ENCODE measurements at places on chromosomes 1 and 21.
A peak's percentile ranks its signal among the peaks of the same experiment; 100 is the strongest.

DNA sequence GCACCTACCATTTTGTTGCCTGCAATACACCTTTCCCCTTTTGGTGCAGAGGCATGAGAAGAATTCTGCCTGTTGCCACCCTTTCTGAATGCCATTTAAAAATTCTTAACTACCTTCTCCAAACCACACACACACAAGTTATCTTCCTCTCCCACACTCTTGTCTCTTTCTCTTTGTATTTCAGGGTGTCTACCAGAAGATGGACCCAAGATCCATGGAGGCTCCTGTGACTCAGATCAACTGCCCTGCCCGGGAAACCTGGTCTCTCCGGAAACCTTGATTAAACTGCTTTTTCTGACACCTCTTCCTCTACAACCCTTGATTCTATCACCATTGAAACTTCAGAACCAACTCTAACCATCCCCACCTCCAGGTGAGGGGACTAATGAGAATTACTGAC, 2.4 kb upstream of the TARS2 start:
- no peak for DNase-seq

DNA sequence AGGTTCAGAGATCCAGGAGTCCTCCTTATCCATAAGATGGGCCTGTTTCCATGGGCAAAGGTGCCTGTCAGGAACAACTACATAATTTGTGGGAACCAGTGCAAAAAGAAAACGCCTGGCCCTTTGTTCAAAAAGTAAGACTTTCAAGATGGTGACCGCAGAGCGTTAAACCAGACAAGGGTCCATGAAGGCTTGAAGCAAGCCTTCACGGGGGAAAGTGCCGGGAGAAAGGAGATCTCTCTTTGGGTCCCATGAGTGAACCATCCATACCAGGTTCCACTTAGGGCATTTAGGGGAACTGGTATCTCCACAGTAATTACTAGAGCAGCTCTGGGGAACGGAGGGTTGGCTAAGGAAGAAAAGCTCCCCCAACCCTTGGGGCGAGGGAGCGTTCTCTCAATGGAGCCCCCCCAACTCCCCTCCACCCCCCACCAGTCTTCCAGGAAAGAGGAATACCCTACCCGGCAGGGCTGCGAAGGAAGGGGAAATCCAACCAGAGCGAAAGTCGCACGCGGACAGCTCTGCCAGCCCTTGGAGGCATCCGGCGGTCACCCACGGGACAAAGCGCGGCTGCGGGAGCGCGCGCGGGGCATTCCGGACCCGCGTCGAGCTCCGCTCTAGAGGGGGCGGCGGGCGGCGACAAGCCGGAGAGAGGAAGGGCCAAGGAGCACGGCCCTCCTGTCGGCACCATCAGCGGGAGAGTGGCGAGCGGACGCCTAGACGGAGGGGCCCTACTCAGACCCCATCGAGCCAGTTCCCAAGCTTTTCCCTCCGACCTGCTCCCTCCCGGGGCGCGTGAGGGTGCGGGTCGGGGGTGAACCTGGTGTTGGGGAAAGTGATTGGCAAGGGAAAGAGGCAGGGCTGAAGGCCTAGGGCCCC, 687 bp upstream of the RASSF5 start:
- DNase-seq, result no peak

GRCh38 chr1:204507317-204508105, 8.7 kb upstream of the MDM4 start:
- no peak for DNase-seq

- DNase-seq, result no peak
These were observed 215.3 kb upstream of the NFIA start for GRCh38 chr1:60866917-60867531.

DNA sequence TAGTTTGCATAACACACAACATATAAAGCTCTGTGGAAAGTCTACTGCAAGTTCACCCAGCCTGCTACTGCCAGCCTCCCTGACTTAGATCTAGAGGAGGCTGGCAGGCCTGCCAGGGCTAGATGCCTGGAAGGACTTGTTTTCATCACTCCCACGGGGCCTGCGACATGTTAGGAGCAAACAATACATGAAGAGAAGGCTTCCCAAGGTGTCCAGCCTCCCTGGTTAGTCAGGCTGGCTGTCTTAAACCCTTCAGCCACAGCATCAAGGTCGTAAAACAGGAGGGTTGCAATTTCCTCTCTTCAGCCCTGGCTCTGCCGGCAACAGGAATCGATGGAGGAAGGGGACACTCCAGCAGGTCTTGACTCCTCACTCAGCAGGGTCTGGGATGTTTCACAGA, 104.5 kb downstream of the NGF start:
- DNase-seq, result no peak

- no peak for DNase-seq
These were observed 158.7 kb downstream of the NTPCR start for GRCh38 chr1:233109096-233109495.

GRCh38 chr1:186498695-186499389, 37.9 kb upstream of the PDC start:
- DNase-seq, result no peak

DNA sequence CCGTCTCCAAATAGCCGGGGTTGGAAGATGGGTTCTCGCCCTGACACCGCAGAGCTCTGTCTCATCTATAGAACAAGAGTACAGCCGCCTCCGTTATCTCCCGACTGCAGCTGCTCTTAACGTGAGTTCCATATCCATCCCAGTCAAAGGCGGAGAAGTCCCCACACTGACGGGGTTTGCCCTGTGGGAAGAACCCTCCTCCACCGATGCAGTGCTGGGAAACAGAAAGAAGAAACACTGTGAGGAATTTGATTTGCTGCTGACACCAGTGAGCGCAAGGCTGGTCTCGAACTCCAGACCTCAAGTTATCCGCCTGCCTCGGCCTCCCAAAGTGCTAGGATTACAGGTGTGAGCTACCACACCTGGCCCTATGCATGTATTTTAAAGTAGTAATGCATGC, 9.5 kb downstream of the ITLN2 start:
- no peak for DNase-seq

DNA sequence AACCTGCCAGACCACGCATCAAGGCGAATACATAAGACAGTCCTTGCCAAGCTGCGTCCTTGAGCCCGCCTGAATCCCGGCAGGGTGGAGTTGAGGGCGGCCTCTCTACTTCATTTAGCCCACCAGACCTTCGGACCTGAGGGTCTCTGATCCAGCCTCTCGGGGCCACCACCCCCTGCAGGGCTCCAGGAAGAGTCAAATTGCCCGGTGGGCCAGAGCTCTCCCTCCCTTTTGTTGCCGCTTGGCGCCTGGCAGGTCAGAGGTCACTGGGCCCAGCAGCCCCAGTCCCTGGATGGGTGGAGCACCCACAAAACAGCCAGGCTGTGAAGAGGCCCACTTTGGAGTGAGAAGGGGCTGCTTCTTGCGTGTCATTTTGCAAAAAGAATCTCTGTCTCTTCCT, 9.0 kb downstream of the GNG4 start:
- no peak for DNase-seq

GRCh38 chr1:214683621-214684020, 80.6 kb downstream of the CENPF start:
- no peak for DNase-seq

DNA sequence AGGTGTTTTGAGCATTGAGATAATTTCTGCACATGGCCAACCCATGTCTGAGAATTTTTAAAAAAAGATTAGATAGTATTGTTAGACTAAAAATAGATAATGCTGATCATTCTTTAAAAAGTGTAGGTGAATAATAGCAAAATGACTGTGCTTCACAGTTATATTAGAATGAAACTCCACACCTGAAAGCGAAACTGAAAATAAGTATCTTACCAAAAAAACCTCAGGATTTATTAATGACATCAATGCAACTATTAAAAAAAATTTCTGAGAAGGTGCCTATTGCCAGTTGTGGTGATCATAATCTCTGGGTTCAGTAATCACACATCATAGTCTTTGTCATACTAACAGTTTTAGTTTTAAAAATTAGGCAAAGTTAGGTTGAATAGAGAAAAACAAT, 36.5 kb downstream of the PLA2G4A start:
- peak; percentile 5 for DNase-seq

GRCh38 chr1:47569261-47569660, 131.4 kb downstream of the FOXD2 start:
- no peak for DNase-seq

GRCh38 chr1:17404034-17404684, 32.2 kb downstream of the PADI6 start:
- no peak for DNase-seq

- DNase-seq, result no peak
These were observed 9.6 kb upstream of the MAP10 start for GRCh38 chr1:232795497-232796053.

- DNase-seq, result no peak
These were observed 44.7 kb downstream of the ENAH start for GRCh38 chr1:225608014-225608796.

- no peak for DNase-seq
These were observed 2.3 kb downstream of the LDLRAD2 start for GRCh38 chr1:21814241-21814918.

- DNase-seq, result no peak
These were observed 26.1 kb downstream of the PALMD start for GRCh38 chr1:99672038-99672437.
